NCI-H524 treated with DMSO at 0.1 percent for 48 hours (cell line): ENCODE measurements at places on chromosomes 7 and 10.
A peak's percentile ranks its signal among the peaks of the same experiment; 100 is the strongest.

DNA sequence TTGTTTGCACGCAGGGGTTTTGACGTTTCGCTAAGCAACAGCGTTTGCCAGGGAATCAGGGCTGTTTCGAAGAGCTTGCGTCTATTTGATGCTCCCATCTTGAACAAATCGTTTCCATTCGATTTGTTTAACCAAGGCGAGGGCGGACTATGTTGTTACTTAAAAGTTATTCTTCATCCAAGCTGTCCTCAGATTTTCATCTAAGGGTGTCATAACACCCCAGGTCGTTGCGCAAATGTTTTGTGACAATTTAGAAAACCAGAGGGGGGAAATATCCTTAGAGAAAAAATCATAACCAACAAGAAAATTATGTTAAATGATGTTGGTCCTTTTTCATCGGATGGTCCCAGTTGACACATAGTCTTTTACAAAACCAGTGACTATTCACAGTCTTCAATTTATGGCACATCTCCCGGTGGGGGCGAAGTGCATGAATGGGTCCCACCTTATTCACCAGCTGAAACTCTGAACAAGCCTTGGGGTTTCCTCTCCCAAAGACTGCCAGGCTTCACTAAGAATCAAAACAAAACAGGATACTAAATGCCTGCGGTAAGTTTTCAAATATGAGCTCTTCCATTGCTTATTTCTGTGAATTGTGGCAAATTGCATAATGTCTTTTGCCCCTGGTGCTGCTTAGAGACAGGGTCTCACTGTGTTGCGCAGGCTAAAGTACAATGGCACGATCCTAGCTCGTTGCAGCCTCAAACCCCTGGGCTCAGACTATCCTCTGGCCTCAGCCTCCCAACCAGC is 109.9 kb downstream of the REEP3 start:
- no peak for DNase-seq

DNA sequence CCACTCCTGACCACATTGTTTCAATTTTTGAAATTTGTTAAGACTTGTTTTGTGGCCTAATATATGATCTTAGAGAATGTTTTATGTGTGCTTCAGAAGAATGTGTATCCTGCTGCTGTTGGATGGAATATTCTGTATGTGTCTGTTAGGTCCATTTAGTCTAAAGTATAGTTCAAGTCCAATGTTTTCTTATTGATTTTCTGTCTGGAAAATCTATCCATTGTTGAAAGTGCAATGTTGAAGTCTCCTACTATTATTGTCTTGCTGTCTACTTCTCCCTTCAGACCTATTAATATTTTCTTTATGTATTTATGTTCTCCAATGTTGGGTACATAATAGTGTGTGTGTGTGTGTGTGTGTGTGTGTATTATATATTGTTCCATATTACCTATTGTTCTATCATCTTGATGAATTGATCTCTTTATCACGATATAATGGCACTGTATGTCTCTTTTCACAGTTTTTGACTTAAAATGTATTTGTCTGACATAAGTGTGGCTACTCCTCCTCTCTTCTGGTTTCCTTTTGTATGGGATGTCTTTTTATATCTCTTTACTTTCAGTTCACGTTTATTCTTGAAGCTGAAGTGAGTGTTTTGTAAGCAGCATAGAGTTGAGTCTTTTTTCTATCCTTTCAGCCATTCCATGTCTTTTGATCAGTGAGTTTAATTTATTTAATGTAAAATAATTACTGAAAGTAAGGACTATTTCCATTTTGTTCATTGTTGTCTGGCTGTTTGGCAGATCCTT is 61.3 kb downstream of the AKR1D1 start:
- DNase-seq, result no peak

- DNase-seq, result no peak
Observed at GRCh38 chr10:109929501-109930219, 6.3 kb upstream of the XPNPEP1 start.

- DNase-seq, result no peak
Observed at GRCh38 chr10:133379152-133379800, at the start of gene PAOX. TSS of gene PAOX (plus strand) at chr10:133379262. CDS start at chr10:133379317, 55 bp downstream.

- no peak for DNase-seq
Observed at GRCh38 chr10:9999627-10000026, 1018.0 kb upstream of the CELF2 start.

- DNase-seq, result no peak
Observed at GRCh38 chr10:129222436-129222835, 244.6 kb upstream of the MGMT start.

GRCh38 chr7:38291117-38291647 is 17.7 kb upstream of the TARP start:
- DNase-seq, result no peak

GRCh38 chr10:23203369-23204325 is 11.5 kb downstream of the PTF1A start:
- DNase-seq, result no peak

DNA sequence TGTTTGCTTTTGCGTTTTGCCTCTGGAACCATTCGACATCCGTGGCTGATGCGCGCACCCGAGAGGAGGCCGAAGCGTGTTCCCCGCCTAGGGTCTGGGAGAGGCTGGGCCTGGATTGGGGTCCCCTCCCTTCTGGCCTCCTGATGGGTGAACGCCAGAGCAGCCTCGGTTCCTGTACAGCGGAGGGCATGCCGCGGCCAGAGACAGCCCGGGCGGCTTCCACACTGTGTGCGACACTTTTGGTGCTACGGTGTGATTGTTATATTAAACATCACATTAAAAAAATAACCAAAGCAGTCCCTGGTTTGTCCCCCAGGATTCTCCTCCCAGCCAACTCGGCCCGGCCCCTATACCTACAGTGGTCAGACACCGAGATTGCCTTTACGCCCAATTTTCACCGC is 3.7 kb upstream of the HOXA7 start:
- DNase-seq, result no peak

DNA sequence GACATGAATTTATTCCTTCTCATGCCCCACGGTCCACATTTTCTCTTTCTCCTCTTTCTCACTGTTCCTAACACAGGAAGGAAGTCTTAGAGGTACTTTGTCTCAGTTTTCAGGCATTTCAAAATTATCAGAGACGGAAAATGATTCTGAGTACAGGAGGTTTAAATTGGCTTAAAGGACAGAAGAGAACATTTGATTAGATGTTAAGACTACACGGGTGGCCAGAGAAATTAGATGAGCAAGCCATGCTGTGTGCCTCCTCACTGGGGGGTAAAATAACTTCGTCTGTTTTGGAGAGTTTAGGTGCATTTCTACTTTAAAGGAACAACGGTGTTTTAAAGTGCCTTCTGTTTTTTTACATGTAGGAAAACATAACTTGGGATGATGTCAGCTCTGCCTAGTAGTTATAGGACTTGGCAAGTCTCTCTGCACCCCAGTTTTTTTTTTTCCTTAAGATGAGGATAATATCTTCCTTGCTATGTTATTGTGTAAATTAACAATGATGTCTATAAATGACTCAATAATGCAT is 66.9 kb downstream of the MCMBP start:
- no peak for DNase-seq

GRCh38 chr7:102152672-102153598 is 133.7 kb upstream of the SH2B2 start:
- no peak for DNase-seq

DNA sequence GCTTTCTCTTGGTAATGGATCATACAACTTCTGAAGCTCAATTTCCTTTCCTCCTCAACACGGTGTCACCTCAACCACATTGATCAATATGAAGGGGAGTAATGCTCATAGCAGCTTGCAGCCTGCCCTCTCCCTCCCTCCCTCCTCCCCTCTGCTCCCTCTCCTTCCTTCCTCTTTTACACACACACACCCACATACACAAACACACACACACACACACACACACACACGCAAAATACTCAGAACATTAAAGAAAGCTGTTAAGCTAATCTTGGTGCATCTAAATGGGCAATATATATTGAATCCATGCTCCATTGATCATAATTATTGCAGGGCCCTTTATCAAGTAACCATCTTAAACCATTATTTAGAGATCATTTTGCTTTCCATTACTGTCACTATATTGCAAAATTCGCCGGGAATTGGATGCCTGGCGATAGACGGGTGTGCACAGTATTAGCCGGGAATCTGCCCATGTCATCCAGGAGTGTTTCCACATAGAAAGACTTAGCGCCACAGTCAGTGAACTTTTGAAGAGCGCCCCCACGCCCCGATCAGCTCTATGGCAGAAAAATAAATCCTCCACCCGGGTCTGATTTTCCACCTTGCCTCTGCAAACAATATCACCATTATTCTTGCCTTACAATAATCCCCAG is 122.0 kb downstream of the PRLHR start:
- no peak for DNase-seq

- no peak for DNase-seq
Observed at GRCh38 chr7:155002411-155003091, 373 bp downstream of the PAXIP1 start.

- peak; percentile 71 for DNase-seq
Observed at GRCh38 chr7:148927123-148928045, 43.3 kb upstream of the EZH2 start.

GRCh38 chr10:31604096-31604495 is 285.1 kb downstream of the ZEB1 start:
- peak; percentile 74 for DNase-seq

- no peak for DNase-seq
Observed at GRCh38 chr7:116786791-116787443, 75.5 kb upstream of the CAPZA2 start.

GRCh38 chr7:35424869-35425495 is 171.1 kb upstream of the TBX20 start:
- no peak for DNase-seq

DNA sequence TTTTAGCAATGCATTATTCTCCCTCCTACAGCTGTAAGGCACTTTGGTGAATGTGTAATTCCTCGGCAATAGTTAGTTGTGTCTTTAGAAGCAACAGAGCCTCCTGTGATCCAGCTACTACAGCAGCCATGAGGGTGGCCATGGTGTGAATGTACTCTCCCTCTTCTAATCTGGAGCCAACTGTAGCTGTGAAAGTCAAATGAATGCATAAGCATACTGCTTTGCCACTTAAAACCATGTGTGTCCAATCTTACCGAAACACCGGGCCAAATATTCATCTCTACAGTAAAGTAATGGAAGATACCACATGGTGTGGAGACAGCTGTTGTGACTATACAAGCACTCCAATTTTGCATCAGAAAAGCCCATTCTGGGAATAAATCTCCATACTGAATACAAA is 195.0 kb downstream of the DNAJC1 start:
- DNase-seq, result peak; percentile 34

DNA sequence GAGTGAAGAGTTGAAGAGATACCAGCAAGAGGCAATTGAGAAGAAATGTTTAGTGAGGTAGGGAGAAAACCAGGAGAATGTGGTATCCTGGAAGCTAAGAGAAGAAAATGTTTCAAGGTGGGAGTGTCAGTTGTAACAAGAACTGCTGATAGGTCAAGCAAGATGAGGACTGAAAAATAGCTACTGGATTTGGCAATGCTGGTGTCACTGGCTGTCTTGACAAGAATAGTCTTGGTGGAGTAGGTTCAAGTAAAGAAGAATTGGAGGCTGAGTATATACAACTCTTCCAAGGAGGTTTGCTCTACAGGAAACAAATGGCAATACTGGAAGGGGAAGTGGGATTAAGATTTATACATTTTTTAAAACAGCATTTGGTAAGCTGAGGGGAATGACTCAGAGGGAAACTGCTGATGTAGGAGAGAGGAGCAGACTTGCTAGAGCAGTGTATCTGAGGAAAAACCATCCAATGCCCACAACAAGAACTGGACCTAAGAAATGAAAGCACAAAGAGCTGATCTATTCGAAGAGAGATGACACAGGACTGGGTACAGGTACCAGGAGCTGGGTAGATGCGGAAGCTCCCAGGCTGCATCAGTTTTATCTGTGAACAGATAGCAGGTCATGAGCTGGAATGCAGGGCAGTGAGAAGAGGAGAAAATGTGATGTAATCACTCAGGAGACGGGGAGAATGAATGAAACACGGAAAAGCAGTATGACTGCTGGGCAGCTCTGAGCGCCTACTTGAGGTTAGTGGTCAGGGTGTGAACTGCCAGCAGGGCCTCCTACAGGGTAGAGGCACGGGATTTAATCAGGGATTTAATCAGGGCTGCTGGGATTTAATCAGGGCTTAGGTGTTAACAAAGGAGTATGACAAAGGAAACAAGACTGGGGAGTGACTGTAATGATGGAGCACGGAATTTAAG is 34.5 kb downstream of the FAM25A start:
- DNase-seq, result no peak

GRCh38 chr7:132428247-132428919 is 147.9 kb downstream of the PLXNA4 start:
- DNase-seq, result no peak

- DNase-seq, result no peak
Observed at GRCh38 chr7:25206765-25207164, 21.5 kb downstream of the NPVF start.

DNA sequence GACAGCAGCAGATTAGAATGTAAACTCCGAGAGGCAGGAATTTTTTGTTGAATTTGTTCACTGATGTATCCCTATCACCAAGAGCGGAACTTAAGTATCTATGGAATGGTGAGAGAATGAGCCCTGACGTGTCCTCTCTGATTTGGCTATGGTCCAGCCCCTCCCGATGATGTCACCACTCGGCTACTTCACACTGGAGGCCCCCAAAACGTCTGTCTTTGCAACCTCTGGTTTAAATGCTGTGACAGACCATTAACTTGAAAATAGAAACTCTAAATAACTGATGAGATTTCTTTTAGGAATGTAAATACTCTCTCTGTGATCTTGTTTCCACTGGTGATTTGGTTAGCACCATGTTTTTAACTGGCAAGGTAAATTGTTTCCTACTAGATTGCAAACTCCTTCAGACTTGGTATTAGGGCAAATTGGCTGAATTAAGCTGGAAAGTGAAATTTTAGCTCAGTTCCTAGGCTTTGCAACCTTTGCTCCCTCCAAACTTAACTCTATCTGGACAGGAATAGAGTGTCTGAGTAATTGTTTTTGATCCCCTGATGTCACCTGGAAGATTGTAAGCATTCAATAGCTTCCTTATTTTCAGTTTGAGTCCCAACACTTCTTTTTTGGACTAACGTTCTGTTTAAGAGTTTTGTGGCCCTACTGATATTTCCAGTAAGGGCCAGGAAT is 19.1 kb downstream of the SLC16A12 start:
- no peak for DNase-seq

DNA sequence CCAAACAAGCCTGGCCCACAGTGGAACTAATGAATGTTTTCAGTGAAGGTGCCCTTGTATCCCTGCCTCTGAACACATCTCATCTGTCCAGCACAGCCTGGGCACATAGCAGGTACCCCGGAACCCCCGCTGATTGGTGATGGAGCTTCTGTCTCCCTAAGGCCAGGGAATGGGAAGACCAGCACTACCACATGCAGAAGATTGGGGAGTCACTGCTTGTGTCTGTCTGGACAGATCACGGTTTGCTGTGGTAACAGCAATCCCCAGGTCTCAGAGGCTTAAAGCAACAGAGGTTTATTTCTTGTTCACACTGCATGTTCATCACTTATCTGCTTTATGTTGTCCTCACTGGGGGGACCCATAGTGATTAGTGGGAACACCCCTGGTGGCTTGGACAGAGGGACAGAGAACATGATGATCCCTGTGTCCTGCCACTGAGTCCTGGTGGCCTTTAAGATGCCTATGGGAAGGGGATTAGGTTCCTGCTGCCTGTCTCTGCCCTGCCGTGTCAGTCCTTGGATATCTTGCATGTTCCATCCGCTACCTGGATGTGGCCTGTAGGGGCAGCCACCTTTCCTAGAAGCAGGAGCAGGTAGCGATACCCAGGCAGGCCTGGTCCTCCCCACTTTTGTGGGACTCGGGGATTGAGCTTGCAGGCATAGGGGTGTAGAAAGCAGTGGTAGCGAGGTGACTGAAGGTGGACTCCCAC is 3.6 kb downstream of the TSPAN14 start:
- DNase-seq, result no peak
